ENCODE measurements at places on chromosomes 5 and 9. TPM values are rescaled to one million over a fixed set of nuclear protein-coding genes. Genes with fewer than 3 reads are reported as not detected.
A peak's percentile ranks its signal among the peaks of the same experiment; 100 is the strongest.

- H3K36me3 ChIP-seq, result no peaks in the 10 kb centered on the region
- no peak overlapping the region for H3K27ac ChIP-seq
- H3K4me3 ChIP-seq, result no peak overlapping the region
- no peaks in the 10 kb centered on the region for H3K4me1 ChIP-seq
- H3K27me3 ChIP-seq, result no peaks in the 10 kb centered on the region
These were observed 264.8 kb downstream of the CETN3 start for GRCh38 chr5:90144625-90145327.

GRCh38 chr5:143315929-143316328, 87.6 kb downstream of the NR3C1 start:
- peaks cover 19% of the 10 kb centered on the region for H3K36me3 ChIP-seq
- no peaks in the 10 kb centered on the region for H3K27me3 ChIP-seq
- H3K27ac ChIP-seq, result no peak overlapping the region
- no peak overlapping the region for H3K4me3 ChIP-seq
- H3K4me1 ChIP-seq, result peaks cover 56% of the 10 kb centered on the region

SPATA31C1 gene
- not detected for total RNA-seq

GRCh38 chr5:170552621-170553115, 48.8 kb downstream of the KCNIP1 start:
- H3K36me3 ChIP-seq, result no peaks in the 10 kb centered on the region
- no peak overlapping the region for H3K27ac ChIP-seq
- no peak overlapping the region for H3K4me3 ChIP-seq
- DNase-seq, result no peak
- H3K27me3 ChIP-seq, result peaks cover 10% of the 10 kb centered on the region
- no peaks in the 10 kb centered on the region for H3K4me1 ChIP-seq

CCL27 gene
- not detected for total RNA-seq

DNA sequence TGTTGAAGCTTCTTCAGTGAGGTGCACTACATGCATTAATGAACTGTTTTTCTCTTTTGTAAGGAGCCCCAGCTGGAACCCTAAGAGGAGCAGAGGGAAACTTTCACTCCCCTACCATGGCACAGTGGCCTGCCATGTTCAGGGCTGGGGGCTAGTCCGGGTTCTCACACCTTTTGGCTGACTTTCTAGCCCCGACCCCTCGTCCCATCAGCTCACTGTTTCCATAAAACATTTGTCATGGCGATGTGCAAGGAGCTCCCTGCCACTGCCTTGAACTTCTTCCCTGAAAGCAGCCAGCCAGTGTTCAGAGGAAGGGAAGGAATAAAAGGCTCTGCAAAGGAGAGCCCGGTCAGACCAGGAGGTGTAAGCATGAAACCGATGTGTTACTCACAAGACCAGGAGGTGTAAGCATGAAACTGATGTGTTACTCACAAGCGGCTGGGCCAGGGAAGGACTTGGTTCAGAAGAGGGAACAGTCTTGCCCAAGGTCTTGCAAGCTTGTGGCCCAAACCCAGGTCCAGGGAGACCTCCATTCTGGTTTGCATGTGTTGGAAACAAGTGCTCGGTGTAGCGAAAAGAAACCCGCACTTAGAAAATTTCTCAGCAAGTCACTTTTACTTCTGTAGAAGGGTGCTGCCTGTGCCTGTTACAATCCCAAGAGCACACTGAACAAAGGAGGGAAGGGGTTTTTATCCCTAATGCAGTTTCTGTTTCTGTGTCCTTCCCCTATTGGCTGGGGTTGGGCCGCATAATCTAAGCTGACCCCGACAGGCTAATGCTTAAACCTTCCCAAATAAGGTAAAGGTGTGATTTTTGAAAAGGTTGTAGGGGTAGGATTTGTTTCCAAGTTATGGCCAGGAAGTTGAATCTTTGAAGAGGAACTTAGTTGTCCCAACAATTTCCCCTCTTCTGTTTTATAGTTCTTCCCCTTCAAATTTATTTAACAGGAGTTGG, 3.4 kb upstream of the ABO start:
- H3K27ac ChIP-seq, result no peak overlapping the region
- no peak overlapping the region for H3K4me3 ChIP-seq
- no peaks in the 10 kb centered on the region for H3K4me1 ChIP-seq
- no peaks in the 10 kb centered on the region for H3K36me3 ChIP-seq
- H3K27me3 ChIP-seq, result peaks cover 38% of the 10 kb centered on the region

ABLIM3 gene
- not detected for total RNA-seq

MCC gene
- total RNA-seq, result 0.81 TPM

DNA sequence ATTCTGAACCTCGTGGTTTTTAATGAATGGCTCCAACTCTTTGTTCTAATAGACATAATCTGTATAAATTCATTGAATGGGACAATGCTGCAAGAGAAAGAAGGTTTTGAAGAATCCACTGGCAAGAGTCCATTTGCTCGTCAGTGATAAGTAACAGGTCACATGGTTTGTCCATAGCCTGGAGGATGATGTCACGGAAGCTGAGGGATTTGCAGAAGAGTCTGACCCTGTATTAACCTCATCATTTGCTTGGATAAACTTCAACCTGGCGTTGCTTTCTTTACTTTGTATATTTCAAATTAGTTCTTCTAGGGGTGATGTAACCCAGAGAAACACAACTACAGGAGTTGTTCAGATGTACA, 197.4 kb downstream of the GAS1 start:
- H3K27ac ChIP-seq, result no peak overlapping the region
- H3K4me3 ChIP-seq, result no peak overlapping the region
- peaks cover 7% of the 10 kb centered on the region for H3K27me3 ChIP-seq
- no peaks in the 10 kb centered on the region for H3K4me1 ChIP-seq
- H3K36me3 ChIP-seq, result no peaks in the 10 kb centered on the region

KCNT1 gene
- total RNA-seq, result not detected

DNA sequence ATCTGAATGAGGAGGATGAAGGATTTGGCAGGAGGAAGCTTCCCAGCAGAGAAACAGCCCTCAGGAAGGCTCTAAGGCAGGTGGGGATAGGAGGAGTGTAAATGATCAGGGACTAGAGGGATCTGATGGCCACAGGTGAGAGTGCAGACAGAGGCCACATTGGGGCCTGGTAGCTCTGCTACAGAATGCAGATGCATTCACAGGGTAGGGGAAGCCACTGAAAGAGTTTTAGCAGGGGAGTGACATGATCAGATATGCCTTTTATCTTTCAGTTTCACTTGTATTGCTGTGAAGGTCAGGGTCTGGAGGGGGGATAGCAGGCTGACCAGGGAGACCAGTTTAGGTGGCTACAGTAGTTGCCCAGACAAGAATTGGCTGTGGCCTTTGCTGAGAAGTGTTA, 3.0 kb downstream of the TXNDC15 start:
- no peak for DNase-seq
- no peaks in the 10 kb centered on the region for H3K27me3 ChIP-seq
- peak overlapping the region; percentile 2 for H3K27ac ChIP-seq
- peaks cover 41% of the 10 kb centered on the region for H3K4me1 ChIP-seq
- peaks cover 3% of the 10 kb centered on the region for H3K36me3 ChIP-seq

DNA sequence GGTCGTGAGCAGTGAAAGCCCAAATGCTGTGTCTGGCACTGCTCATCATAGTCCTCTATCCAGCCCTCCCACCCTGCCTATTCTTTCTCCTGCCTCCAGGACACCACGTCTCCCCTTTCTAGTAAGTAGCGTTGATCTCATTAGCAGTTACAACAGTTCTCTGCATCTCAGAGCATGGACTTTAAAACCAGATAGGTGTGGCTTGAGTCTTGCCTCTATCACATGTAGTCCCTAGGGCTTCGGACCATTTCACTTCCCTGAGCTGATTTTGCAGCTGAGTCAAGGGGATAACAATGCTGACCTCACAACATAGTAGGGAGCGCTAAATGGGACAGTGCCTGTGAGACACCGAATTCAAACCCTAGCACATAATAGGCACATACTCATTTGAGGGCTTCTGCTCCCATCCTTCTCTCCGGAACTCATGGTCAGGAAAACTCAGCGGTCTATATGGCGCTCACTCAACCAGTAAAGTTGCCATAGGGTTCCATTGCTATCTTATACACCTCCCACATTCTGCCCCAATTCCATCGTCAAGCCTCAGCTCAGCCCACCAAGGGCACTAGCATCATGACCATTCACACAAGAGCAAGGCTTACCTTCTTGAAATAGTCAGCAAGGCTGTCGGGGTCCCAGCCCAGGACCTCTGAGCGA, 515 bp downstream of the LCP2 start:
- peaks cover 44% of the 10 kb centered on the region for H3K36me3 ChIP-seq
- H3K27ac ChIP-seq, result peak overlapping the region; percentile 98
- H3K4me3 ChIP-seq, result peak overlapping the region; percentile 95
- no peak for DNase-seq

DNA sequence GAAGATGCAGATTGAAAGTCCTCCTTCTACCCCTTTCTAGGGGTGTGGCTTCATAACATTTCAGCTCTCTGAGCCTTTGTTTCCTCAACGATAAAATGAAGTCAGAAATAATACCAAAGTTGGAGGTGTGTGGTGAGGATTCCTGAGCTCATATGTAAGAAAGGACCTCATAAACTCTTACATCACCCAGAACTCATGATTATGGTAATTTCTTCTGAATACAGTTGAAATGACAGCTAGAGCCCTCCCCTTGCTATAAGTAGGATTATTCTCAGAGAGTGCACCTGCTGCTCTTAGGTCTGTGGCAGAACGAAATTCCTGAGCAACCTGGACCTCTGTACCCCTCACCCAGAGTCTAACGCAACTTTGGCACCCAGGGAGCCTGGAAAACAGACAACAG, 291.4 kb upstream of the KLF4 start:
- DNase-seq, result no peak
- no peaks in the 10 kb centered on the region for H3K27me3 ChIP-seq
- no peaks in the 10 kb centered on the region for H3K4me1 ChIP-seq

DNA sequence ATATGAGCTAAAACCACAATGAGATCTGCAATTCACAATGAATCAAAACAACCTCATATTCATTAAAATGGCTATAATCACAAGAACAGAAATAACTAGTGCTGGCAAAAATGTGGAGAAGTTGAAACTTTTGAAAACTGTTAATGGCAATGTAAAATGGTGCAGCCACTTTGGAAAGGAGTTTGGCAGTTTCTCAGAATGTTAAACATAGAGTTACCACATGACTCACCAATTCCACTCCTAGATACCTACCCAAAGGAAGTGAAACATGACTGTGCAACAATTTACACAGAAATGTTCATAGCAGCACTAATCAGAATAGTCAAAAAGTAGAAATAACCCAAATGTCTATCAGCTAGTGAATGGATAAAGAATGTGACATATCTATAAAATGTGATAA, 862.2 kb downstream of the DTWD2 start:
- no peaks in the 10 kb centered on the region for H3K27me3 ChIP-seq
- no peaks in the 10 kb centered on the region for H3K4me1 ChIP-seq
- H3K36me3 ChIP-seq, result no peaks in the 10 kb centered on the region
- no peak overlapping the region for H3K4me3 ChIP-seq

GRCh38 chr9:117729375-117729774, 25.2 kb downstream of the TLR4 start:
- peaks cover 3% of the 10 kb centered on the region for H3K27me3 ChIP-seq
- DNase-seq, result no peak
- H3K27ac ChIP-seq, result no peak overlapping the region
- no peak overlapping the region for H3K4me3 ChIP-seq
- H3K4me1 ChIP-seq, result no peaks in the 10 kb centered on the region
- no peaks in the 10 kb centered on the region for H3K36me3 ChIP-seq

DNA sequence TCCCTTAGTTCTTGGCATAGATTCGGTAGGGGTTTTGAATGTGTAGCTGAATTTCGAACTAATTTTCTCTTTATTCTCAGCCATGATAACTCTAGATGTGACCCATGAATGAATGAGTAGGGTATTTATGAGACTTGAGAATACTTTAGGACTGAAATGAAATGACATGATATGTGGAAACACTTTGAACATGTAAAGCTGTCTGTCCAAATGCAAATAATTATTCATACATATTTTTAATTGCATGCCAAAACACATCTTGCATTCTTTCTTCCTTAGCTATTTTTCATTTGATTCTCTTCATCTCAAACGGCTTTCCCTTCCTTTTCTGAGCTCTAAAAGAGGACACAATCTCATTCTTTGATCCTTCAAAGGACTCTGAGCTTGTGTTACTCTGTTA, 3.4 kb downstream of the NNT start:
- no peak for DNase-seq
- no peaks in the 10 kb centered on the region for H3K27me3 ChIP-seq
- H3K4me3 ChIP-seq, result no peak overlapping the region
- H3K27ac ChIP-seq, result no peak overlapping the region

All from activated naive CD4-positive, alpha-beta T cell treated with anti-CD3 and anti-CD28 coated beads for 36 hours (primary cell).